ENCODE measurements at places on chromosomes 1 and 21. TPM values are rescaled to one million over a fixed set of nuclear protein-coding genes. Genes with fewer than 3 reads are reported as not detected.

The PRAMEF25 gene
- not detected for total RNA-seq

The GIPC2 gene
- 0.26 TPM for total RNA-seq

The CFHR5 gene
- not detected for total RNA-seq

The SPRR2D gene
- not detected for total RNA-seq

The PRAMEF26 gene
- total RNA-seq: not detected

The NPHP4 gene
- total RNA-seq: 20.1 TPM

The CD58 gene
- 12.6 TPM for total RNA-seq

The MMEL1 gene
- 0.46 TPM for total RNA-seq
